ENCODE measurements at places on chromosomes 7 and 10.

DNA sequence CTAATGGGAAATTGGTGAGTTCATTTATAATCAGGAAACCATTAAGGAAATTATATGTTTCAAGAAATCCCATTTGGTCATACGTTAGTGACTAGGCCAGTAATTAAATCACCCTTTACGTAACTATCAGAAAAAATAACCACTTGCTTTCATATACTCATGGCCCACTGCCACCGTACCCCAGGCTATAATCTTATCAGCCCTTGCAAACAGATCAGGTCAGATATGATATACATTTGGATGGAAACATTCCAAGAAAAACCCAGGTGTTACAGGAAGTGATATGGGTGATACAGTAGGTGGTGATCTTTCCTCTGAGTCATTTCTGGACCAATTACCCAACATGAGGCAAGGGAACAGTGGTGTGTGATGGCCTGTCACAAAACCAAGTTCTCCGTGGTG, 481.0 kb upstream of the SEMA3A start:
- DNase-seq = no peak

DNA sequence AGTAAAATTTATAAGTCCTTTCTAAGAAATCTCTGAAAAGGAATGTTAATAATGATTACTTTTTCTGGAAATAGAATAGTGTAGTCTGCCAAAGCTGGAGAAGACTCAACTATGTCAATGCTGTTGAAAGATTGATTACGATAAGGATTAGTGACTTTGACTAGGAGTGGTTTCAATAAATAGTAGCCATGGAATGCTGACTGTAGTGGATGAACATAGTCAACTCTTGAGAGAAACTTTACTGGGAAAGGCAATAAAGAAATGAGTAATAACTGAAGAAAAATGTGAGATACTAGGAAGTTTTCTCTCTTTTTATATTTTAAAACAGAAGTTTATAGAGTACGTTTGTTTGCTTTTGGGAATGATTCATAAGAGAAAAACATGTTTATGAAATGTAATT, 105.0 kb upstream of the CDK13 start:
- no peak for DNase-seq

- no peak for DNase-seq
These were observed 44.8 kb upstream of the CUX1 start for GRCh38 chr7:101772508-101773211.

DNA sequence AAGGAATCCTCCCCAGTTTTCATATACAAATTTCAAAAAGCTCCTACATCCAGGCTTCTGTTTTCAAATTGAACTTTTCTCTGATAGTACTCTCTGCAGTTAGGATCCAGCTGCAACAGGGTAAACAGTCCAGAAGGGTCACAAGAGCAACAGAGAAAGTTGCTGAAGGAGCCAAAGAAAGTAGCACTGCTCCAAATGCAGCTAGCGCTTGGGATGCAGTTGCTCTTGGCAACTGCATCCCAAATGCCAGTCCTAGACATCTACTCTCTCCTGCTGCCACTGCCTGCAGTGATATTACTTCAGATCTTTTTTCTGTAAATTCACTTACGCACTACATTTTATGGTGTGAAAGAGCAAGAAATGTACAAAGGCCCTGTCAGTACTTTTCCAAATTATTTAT, 14.6 kb downstream of the GPR37 start:
- no peak for DNase-seq

GRCh38 chr7:66283003-66283920, 78.1 kb downstream of the TPST1 start:
- no peak for DNase-seq

GRCh38 chr10:21048068-21048467, 151.0 kb upstream of the NEBL start:
- DNase-seq = no peak

DNA sequence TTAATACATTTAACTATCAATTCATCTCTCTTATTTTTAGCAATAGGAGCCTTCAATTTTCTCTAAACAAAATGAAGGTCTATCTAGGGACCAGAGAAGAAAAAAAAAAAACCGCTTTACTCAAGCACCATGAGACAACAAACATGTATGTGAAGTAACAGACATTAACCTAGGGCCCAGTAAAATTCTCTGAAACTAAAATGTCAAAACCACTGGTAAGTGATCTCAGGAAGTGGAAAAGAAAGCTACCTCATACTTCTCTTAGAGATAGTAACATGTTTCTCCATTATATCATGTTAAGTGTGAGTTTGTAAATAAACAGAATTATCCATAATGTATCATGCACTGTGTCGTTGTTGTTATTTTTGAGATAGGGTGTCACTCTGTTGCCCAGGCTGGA, 35.4 kb upstream of the PTER start:
- no peak for DNase-seq

- DNase-seq = peak; percentile 71
These were observed 55.6 kb downstream of the OSBPL3 start for GRCh38 chr7:24924375-24924774.

DNA sequence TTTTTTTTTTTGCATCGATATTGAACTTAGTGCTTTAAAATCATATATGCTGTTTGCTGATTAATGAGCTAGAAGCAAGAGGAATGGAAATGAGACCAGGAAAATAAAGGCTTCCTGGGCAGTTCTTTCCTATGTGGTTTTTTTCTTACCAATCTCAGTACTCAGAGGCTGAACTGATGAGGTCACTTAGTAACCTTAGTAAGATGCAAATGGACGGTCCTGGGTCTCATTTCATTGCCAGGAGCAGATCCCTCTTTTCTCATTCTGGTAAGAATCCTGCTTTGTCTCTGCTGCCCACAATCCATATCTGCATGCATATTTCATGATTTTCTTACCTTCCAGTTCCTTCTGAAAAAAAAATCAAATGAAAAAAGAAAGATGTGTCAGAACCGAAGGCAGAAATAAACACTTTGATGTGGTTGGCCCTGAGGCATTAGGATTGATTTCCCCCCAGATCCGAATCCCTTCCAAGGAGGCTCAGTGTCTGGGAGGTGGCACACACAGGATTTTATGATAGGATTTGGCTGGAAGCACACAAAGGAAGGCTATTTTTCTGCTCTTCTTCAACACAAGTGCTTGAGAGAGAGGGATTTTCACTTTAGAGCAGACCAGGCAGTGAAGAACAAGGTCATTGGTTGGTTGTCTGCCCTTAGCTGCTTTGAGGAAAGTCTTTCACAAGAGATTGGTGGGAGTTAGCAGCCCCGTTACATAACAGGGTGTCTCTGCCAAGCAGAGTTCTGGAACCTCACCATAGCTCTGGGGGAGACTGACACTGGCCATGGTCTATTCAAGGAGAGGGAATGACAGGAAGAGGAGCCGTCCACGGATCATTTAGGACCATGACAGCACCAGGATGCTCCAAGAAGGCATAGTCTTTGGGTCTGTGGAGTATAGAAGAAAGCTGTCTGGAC, 150.0 kb downstream of the CAMK1D start:
- no peak for DNase-seq

- DNase-seq = no peak
These were observed 59.4 kb downstream of the SEMA3C start for GRCh38 chr7:80859272-80859970.

- DNase-seq = no peak
These were observed 39.2 kb downstream of the WBP1L start for GRCh38 chr10:102782673-102783551.

DNA sequence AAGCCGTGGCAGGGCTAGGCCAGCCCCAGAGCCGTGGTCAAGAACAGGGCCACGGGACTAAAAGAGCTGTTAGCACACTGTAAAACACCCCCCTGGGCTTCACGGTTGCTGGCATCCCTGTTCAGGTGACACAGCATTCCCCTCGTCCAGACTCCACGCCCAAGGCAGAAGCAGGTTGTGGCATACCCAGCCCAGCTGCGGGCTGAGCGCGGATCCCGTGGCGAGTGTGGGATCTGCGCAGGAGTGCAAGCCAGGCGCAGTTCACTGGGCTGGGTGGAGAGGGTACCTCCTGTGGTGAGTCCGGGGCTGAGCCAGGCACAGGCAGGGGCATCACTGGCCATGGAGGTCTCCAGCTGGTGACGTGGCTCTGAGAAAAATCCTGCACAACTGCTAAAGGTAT, 199.1 kb downstream of the FZD1 start:
- no peak for DNase-seq

DNA sequence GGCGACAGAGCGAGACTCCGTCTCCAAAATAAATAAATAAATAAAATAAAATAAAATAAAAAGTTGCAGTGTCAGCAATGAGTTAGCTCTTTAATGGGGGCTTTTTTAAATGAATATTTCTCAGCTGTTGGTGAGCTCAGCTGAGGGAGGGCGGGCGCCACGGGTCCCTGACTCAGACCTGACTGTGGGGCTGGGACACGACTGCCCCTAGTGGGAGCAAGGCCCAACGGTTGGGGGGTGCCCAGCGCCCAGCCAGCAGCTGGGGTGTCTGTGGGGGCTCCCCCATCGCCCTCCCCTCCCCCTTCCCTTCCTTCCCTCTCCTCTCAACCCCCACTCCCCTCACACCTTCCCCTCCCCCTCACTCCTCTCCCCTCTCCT, 46.6 kb downstream of the PWWP2B start:
- peak; percentile 80 for DNase-seq

DNA sequence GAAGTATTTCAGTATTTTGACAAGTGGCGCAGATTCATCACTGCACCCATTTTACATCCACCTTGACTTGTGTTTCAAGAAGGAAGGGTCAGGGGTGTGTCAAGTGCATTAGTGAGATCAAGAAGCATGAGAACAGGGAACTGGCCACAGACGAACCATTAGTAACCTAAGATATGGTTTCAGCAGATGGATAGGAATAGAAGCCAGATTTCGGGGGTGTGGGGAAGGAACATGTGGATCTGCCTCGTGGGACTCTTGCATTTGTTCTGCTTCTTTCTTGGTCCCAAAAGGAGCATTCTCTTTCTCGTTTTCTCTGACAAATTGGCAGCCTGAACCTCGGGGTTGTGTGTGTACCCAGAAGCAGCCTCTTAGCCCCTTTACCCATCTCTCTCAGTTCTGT, 9.6 kb downstream of the DENND2A start:
- no peak for DNase-seq

DNA sequence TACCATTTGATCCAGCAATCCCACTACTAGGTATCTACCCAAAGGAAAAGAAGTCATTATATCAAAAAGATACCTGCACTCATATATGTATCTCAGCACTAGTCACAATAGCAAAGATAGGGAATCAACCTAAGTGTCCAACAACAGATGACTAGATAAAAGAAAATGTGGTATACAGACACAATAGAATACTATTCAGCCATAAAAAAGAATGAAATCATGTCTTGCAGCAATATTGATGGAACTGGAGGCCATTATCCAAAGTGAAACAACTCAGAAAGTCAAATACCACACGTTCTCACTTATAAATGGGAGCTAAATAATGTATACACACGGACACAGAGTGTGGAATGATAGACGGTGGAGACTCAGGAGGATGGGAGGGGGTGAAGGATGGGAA, 146.0 kb downstream of the PARD3 start:
- no peak for DNase-seq

DNA sequence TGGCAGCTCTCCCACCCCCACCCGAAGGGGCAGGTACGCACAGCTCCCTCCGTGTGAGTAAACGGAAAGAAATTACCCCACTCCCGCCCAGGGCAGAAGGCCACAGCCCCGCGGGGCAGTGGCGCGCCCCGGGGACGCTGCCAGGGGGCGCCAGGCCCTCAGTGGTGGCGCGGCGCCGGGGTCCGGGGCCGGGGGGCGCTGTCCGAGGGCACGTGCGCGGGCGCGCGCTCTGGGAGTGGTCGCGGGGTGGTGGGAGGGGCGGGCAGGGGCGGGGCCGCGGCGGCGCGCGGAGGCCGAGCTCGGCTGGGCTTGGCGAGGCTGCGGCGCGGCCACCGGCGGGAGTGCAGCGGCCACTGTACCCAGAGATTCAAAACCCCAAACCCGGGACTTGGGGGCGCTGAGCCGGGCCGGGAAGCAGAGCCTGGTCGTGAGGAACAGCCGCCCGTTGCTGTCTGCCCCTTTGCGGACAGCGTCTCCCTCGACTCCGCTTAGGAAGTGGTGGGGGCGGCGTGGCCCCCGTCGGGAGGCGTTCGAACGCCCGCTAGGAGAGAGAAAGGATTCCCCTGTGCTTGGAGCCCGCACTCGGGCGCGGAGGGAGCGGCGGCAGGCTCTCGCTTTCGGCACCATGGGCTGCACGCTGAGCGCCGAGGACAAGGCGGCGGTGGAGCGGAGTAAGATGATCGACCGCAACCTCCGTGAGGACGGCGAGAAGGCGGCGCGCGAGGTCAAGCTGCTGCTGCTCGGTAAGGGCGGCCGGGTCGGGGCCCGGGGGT, at the start of gene GNAI1:
Gene GNAI1 (plus strand): TSS at position 296 of the 773 bp plus-strand sequence. CDS start 330 bp downstream, at position 626.
- DNase-seq = no peak

DNA sequence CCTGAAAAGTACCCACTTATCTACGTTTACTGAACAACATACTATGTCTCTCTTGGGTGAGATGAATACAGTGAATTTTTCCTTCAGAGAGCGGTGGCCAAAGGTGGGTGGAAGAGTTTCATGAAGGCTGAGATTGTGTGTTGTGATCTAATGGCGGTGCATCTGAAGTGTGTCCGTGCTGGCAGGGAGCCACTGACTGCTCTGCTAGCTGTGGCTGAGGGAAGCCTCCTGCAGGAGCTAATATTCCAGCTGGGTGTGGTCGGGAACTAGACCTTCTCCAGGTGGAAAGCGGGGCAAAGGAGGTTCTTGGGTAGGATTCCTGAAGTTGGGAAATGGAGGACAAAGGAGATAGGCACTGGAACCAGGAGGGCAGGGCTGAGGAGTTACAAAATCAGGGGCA, 69.2 kb upstream of the GRB10 start:
- no peak for DNase-seq

GRCh38 chr10:127012769-127013152, 107.5 kb downstream of the DOCK1 start:
- no peak for DNase-seq

GRCh38 chr10:50623663-50624412, at the start of gene SGMS1:
TSS of gene SGMS1 (minus strand) at chr10:50623956. CDS start at chr10:50344114, 279,842 bp downstream.
- DNase-seq = peak; percentile 81

DNA sequence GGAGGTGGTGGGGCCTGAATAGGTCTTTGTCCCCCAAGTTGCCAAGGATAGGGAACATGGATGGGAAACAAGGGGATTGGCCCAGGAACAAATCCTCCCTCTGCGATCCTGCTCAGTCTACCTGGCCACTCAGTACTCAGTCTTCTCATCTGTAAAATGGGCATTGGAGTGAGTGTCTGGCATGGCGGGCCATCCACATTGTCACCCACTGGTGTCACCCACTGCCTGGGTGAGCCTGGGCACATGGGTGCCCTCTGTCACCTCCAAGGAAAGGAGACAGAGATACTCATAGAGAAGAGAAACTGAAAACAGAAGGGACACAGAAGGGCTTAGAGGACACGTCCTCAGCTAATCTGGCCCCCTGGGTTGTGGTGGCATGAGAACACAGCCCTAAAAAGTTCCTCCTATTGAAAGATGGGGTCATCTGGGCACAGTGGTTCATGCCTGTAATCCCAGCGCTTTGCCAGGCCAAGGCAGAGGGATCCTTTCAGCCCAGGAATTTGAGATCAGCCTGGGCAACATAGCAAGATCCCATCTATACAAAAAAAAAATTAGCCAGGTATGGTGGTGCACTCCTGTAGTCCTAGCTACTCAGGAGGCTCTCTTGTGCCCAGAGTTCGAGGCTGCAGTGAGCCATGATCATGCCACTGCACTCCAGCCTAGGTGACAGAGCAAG, 12.5 kb upstream of the TNRC18 start:
- no peak for DNase-seq

GRCh38 chr7:24025094-24025493, 258.9 kb upstream of the NPY start:
- no peak for DNase-seq
